ENCODE measurements at places on chromosomes 6 and 20.
A peak's percentile ranks its signal among the peaks of the same experiment; 100 is the strongest.

- DNase-seq, result no peak
Measured at GRCh38 chr6:118249680-118250079, 298.4 kb upstream of the PLN start.

DNA sequence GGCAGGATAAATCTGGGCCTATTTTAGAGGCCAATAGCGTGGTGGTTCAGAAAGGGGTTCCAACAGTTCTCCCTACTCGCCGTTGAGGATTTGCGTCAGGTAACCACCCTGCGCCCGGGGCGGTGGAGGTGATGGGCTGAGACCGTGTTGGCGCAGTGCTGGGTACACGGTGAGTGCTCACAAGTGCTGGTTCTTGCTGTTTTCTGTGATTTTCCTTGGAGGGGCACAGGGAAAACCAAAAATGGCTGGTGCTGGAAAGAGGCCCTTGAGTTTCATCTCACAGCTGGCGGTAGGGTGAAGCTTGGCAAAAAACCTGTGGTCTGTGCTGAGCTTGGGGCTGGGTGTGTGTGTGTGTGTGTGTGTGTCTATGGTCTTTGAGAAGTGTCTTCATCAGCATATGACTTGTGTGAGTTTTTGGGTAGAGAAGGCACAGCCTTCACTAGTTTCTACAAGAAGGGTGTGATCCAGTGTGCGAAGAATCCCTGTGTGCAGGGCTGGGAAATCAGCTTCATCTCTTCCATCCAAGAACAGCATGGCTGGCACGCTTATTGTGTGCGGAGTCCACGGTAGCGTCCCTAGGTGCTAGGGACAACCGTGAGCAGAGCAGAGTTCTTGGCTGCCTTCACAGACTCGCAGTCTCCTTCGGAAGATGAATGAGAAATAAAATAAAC, 35.3 kb upstream of the SCRT2 start:
- DNase-seq, result no peak

GRCh38 chr6:150647051-150647450, 47.4 kb downstream of the PLEKHG1 start:
- no peak for DNase-seq

GRCh38 chr6:124147621-124148020, 344.0 kb downstream of the NKAIN2 start:
- no peak for DNase-seq

DNA sequence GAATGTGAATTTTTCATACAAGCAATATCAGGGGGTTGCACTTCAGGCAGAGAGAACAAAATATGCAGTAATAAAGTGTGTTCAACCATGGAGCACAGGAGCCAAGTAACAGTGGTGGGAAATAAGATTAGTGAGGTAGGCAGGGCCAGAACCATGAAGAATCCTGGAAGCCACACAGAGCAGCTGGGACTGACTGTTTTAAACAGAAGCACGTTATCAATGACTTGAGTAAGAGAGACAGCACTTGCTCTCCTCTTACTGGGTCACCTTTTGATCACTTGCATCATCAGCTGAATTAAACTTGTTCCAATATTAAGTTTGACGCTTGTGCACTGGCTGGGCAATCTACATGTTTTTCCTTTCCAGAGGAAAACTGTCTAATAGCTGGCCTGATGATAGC, 238.5 kb downstream of the TBX18 start:
- DNase-seq, result no peak

- no peak for DNase-seq
Measured at GRCh38 chr6:111683749-111684267, 78.1 kb upstream of the TRAF3IP2 start.

- DNase-seq, result no peak
Measured at GRCh38 chr20:58698741-58699622, 6.4 kb downstream of the NPEPL1 start.

DNA sequence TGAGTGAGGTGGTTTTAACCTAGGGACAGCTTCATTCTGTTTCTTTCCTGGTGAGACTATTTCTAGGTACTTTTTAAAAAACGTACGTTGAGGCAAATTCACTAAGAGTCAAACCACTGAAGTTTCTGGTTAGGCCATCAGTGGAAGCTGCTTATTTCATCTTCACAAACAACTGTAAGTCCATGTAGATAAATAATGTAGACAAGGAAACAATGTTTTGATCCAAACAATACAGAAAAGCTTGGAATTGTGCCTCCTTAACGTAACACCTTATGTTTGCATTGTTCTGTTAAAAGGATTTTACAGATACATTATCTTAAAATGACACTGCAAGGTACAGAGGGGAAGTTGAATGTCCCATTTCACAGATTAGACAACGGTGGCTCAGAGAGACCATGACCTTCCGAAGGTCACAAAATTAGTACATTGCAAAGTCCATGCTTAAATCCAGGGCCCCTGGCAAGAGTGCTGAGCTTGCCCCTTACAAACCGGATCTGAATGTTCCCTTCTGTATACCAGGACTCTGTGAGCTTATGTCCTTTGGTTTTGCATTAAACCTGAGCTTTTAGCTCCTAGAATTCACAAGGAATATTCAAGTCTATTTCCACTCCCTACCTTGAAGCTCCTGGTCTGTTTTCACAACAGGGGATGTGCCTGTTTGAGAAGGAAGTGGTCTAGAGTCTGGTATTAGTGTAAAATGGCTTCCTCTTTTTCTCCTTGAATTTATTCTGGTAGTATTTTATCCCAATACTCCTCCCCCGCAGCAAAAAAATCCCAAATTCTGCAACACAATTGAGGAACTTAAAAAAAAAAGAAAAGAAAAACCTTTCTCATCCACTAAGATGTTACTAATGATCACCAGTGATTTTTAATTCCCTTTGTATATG, 28.9 kb upstream of the ZNF217 start:
- peak; percentile 36 for DNase-seq

GRCh38 chr6:142706210-142706609, 238.8 kb downstream of the HIVEP2 start:
- no peak for DNase-seq

- no peak for DNase-seq
Measured at GRCh38 chr20:43820731-43821330, 93.8 kb upstream of the TOX2 start.

DNA sequence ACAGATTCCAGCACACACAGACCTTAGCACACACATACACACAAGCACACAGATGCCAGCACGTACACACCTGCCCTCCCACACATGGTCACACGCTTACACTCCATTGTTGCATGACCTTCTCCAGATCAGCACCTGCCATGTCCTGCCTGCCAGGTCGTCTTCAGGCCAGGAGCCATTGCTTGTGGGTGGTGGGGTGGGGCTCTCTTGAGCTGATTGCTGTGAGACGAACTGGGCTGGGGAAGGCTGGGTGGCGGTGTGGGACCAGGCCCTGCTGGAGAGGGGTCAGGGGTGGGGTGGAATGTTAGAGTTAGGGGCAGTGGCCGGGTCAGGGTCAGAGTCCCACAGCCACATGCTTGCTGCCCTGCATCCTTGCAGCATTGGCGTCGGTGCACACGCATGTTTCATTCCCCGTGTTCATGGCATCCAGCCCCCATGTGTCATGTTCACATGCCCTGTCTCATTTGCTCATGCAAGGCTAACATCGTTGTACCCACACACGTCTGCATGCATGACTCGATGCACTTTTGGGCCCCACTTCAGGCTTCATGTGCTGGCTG, 6.5 kb upstream of the NPBWR2 start:
- no peak for DNase-seq

DNA sequence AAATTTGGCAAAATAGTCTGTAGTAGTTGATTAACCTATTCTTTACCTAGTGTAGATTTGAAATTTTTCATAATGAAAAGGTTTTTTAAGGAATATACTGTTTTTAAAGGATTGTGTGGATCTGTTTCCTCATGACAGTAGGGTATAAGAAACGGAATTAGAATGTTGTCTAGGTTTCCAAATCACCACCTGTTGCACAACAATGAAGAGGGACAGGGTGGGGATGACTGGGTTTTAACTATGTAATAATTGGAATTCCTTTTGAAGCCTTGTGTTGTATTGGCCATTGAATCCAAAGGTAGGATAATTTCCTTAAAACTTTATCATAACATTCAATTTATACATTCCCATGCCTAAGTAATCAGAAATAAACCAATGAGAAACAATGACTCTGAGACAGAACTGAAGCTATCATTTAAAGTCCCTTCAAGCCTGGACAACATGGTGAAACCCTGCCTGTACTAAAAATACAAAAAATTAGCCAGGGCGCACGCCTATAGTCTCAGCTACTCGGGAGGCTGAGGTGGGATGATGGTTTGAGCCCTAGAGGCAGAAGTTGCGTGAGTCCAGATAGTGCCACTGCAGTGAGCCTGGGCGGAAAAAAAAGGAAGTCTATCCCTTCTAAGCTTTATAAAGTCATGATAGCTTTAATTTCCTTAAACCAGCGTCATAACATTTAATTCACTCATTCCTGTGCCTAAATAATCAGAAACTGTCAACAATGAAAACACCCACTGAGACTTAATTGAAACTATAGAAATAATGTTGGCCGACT, 18.3 kb upstream of the SLC17A5 start:
- no peak for DNase-seq

GRCh38 chr20:10856237-10857015, 182.6 kb upstream of the JAG1 start:
- no peak for DNase-seq

DNA sequence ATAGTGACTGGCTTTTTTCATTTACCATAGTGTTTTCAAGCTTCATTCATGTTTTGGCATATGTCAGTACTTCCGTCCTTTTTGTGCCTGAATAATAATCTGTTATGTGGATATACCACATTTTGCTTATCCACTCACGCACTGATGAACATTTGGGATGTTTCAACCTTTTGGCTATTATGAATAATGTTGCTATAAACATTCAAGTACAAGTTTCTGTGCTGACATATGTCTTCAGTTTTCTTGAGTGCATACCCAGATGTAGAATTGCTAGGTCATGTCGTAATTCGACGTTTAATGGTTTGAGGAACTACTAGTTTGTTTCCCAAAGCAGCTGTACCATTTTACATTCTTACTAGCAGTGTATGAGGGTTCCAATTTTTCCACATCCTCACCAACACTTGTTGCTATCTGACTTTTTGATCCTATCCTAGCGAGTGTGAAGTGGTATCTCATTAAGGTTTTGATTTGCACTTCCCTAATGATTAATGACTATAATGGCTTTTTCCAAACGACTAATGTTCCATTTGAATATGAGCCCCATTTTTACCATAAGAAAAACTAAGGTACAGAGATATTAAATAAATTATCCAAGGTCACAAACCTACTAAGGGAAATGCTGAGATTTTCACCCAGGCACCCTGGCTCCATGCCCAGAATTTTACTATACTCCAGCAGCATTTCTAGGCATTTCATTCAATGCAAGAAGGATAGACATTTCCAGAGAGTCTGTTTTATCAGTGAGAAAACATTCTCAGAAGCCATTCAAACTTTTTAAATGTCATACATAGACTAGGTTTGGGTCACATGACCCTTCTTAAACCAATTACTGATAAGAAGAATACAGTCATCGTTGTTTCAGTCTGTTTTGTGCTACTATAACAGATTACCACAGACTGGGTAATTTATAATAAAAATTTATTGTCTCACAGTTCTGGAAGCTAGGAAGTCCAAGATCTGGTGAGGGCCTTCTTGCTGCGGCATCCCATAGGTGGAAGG, 71.1 kb upstream of the RUNX2 start:
- no peak for DNase-seq

DNA sequence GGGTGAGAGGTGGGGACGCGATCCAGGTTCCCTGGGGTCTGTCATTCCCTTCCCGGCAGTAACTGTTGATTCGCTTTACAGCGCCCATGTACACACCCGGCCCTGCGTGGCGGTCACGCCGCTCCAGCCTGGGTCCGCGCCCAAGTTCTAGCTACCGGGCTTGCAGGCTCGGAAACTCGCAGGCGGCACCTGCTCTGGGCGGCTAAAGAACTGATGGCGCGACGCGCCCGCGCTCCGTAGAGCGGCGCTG, 1.4 kb upstream of the POU3F2 start:
- no peak for DNase-seq

DNA sequence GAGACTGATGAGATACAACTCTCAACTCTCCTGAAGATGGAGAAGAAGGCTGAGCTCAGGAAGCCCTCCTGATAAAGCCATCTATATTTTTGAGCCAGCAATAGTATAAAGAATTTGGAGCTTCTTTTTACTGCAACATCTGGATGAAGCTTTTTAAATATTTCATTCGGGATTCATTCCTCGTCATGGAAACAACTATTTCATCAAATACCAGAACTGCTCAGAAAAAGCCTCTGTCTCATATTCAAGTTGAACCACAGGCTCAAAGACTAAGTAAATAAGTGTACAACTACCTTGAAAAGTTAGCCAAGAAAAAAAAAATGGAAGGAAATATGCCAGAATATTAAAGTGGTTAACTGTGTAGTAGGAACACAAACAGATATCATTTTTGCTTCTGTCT, 37.8 kb downstream of the PTPRT start:
- no peak for DNase-seq

DNA sequence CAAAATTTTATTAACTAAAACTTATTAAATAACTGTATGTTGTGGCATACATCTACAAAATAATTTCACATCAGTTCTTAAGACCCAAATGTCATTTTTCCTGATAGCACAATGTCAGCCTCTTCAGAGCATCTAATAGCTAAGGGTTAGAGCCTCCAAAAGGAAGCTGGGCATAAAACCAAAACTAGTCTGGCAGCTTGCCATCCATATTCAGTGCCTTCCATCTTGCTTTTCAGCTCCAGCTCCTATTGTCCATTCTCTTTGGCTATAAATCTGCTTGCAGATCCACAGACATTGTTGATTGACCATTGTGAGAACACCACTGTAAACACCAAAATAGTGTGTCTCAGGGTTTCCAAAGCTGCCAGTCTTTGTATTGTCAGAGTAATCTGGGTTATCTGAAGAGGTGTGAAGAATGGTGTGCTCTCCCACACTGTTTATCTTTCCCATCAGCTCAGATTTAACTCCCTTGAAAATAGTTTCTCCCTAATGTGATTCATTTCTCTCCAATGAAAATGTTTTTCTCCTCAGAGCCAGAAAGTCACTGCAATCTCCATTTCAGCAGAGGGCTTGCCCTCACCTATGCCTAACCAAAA, 154.8 kb upstream of the KCNQ5 start:
- no peak for DNase-seq

DNA sequence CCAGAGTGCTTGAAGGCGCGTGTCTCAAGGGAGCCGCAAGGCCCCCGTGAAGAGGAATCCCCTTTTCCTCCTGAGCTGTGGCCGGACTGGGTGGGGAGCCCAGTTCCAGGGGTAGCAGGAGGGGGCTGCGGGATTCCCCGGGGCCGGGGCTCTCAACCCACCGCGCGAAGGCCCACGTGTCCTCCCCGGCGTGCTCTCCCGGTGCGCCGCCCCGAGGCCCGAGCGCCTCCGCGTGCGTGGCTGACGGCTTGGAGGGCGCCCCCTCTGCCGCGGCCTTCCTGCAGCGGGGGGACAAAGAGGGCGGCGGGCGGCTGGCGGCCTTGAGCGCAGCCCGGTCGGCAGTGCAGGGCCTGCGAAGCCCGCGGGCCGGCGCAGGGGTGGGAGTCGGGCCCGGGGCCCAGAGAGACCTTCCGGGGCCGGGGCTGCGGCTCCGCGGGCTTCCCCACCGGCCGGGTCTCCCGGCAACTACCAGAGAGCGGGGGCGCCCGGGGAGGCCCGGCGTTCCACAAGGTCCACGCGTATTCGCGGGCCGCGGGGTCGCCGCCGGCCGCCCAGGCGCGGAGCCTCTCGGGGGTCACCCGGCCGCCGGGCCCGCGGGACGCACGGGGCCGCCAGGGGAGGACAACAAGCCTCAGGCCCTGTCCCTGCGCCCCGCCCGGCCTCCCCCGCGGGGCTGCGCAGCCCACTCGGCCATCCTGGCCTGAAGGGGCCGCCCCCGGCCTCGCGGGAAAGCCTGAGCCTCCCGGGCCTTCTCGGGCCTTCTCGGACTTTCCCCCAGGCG, at the start of gene FAM217A:
FAM217A (minus strand) TSS at position 447 of the 781 bp plus-strand sequence. CDS start 1,723 bp downstream, outside the sequence.
- DNase-seq, result no peak

Data from cerebellar cortex (tissue), 1 donor.